Calu3 (cell line): ENCODE measurements at places on chromosomes 2 and 18. TPM values are rescaled to one million over a fixed set of nuclear protein-coding genes. Genes with fewer than 3 reads are reported as not detected.

PLCD4 gene
- total RNA-seq = 0.38 and 0.95 TPM in 2 replicates

CTLA4 gene
- not detected in 2 replicates for total RNA-seq

MROH2A gene
- total RNA-seq = 0.33 and 0.76 TPM in 2 replicates

GCC2 gene
- total RNA-seq = 54.9 and 60.4 TPM in 2 replicates

DNA sequence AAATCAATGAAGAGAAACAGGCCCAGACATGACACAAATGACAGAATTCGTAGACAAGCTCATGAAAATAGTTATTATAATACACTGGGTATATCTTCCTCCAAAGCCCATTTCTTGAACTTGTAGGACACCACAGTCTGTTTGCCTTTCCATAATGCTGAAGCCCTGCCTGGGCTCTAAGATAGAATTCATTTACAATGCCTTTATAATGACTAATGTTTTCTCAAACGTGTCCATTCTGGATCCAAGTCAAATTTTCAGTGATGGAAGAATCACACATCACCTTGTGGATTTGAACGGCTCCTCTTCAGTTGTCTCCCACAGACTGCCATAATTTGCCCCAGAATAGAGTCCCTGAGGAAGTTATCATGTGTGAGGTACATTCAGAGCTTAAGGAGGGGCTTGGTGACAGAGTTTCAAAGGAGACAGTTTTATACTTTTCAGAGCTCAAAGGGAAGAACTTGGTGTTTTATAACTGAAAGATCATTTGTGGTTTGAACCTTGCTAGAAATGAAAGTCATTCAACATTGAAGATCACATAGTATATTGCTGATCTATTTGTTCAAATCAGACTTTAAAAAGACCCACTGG is 38.2 kb downstream of the CASP8 start:
- peaks cover 11% of the 10 kb centered on the region for H3K4me1 ChIP-seq
- H3K36me3 ChIP-seq = no peaks in the 10 kb centered on the region
- no peak overlapping the region for H3K27ac ChIP-seq
- no peaks in the 10 kb centered on the region for H3K27me3 ChIP-seq
- no peak for DNase-seq
- no peak overlapping the region for H3K4me3 ChIP-seq

DNA sequence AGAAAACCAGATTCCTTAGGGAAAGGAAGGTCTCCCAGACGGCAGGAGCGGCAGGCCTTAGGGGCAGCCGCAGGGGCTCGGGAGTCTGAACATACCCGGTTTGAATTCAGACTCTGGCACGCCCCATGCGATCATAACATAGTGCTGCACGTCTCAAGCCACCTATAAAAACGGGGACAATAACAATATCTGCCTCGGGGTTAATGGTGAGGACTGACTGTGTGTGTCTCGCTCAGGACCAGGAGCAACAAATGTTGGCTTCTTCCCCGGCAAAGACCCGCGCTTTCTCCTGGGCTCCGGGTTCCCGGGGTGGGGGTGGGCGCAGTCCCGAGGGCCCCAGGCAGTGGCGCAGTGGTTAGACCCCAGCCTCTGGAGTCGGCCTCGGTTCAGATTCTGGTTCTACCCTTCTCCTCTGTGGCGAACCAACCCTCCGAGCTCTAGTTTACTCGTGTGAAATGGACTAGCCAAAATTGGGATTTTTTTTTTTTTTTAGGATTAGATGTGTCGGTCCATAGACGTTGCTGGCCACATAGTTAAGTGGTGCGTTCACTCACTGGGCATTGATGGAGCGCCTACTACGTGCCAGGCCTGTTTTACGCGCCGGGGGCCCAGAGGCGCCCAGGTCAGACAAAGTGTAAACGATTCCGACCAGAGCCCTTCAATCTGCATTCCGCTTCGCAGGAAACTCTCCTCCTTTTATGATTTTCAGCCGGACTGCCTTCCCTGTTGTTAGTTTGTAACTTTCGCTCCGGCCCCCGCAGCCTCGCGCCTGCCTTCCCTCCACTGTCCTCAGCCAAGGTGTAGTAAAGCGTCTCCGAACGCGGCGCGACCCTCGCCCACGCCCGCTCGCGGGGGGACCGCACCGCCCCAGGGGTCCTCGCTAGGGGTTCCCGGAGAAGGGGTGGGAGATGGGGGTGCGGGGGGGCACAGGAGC is 820 bp upstream of the SH3BP4 start:
- H3K4me1 ChIP-seq = peaks cover 35% of the 10 kb centered on the region
- H3K27me3 ChIP-seq = no peaks in the 10 kb centered on the region
- H3K36me3 ChIP-seq = peaks cover 33% of the 10 kb centered on the region
- H3K4me3 ChIP-seq = peak overlapping the region; percentile 90
- no peak overlapping the region for H3K27ac ChIP-seq
- no peak for DNase-seq

DNA sequence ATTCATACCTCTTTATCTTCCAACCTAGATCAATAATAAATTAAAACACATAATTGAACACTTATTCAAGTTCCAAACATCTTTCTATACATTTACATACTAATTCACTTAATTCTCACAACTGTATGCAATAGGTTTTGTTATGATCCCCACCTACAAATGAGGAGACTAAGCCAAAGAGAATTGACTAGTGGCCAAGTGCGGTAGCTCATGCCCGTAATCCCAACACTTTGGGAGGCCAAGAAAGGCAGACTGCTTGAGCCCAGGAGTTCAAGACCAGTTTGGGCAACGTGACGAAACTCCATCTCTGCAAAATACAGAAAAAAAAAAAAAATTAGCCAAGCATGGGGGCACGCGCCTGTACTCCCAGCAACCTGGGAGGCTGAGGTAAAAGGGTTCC is 36.8 kb downstream of the KCNG3 start:
- H3K27me3 ChIP-seq = no peaks in the 10 kb centered on the region
- no peaks in the 10 kb centered on the region for H3K4me1 ChIP-seq
- no peak for DNase-seq
- H3K4me3 ChIP-seq = no peak overlapping the region
- no peaks in the 10 kb centered on the region for H3K36me3 ChIP-seq
- H3K27ac ChIP-seq = no peak overlapping the region

DNA sequence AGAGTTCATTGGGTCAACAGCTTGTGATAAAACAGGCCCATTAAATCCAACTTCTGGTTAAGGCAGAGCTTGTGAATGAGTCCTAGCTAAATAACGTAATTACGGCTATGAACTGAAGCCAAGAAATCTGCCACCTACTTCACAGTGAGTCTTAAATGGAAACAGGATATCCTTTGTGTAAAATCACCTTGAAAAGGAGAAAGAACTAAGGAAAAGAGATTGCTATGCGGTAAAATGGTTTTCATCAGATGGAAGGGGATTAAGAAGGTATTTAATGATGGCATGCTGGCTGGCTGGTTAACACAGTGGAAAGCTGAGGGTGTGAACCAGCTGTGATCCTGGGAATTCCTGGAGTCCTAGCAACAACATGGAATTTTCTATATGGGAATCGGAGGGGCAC is 156.6 kb downstream of the DOK6 start:
- no peak for DNase-seq
- no peak overlapping the region for H3K27ac ChIP-seq
- H3K27me3 ChIP-seq = no peaks in the 10 kb centered on the region
- H3K4me3 ChIP-seq = no peak overlapping the region
- no peaks in the 10 kb centered on the region for H3K36me3 ChIP-seq
- H3K4me1 ChIP-seq = no peaks in the 10 kb centered on the region

- no peak for DNase-seq
- peaks cover 17% of the 10 kb centered on the region for H3K4me1 ChIP-seq
- H3K36me3 ChIP-seq = no peaks in the 10 kb centered on the region
- no peaks in the 10 kb centered on the region for H3K27me3 ChIP-seq
These were observed 61.1 kb downstream of the GATA6 start for GRCh38 chr18:22230471-22230945.

DNA sequence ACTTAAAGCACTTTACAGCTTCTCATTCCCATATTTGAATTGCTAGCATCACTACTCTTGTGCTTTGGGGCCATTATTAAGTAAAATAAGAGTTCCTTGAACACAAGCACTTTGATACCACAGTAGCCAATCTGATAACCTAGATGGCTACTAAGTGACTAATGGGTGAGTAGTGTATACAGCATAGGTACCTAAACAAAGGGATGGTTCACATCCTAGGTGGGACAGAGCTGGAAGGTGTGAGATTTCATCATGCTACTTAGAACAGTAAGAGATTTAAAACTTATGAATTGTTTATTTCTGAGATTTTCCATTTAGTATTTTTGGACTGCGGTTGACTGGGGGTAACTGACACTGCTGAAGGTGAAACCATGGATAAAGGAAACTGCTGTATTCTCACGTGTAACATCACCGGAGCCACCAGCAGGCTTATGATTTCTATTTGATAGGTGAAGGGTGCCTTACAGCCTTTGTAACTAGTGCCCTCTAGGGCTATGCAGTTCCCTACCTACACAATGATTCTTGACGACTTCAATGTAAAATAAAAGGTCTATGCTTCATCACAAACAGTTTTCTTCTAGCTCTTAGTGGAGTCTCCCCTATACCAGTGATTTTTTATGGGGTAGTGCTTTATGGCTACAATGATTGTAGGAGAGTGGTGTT is 22.1 kb upstream of the CRIM1 start:
- no peak overlapping the region for H3K27ac ChIP-seq
- peak; percentile 16 for DNase-seq
- H3K4me3 ChIP-seq = no peak overlapping the region
- H3K27me3 ChIP-seq = no peaks in the 10 kb centered on the region
- peaks cover 34% of the 10 kb centered on the region for H3K4me1 ChIP-seq

GRCh38 chr2:38572167-38572566 is 30.6 kb downstream of the HNRNPLL start:
- no peaks in the 10 kb centered on the region for H3K4me1 ChIP-seq
- H3K27ac ChIP-seq = no peak overlapping the region
- peaks cover 10% of the 10 kb centered on the region for H3K36me3 ChIP-seq
- no peak overlapping the region for H3K4me3 ChIP-seq

DNA sequence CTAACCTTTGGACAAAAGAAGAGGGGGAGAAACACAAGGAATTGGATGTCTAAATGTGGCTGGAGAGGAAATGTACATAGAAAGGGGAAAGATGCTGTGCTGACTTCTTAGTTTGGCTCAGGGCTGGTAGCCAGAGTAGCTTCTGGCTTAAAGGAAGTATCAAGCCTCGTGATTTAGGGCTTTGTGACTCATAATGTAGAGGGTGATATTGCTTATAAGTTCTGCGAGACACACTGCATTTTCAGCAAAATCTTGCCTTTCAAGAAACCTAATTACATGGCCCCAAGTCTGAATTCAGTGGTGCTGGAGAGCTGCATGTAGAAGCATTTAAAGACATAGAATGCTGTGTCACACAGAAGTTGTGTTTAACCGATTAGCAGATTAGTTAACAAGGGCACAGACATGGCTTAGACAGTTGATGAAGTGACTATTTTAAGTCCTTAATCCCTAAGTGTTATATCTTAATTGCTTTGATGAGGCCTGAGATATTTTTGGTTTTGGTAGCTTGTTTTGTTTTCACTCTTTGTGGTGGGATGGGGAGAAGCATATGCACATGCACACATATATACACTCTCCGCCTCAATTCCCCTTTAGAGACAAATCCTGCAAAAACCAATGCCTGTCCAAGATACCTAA is 66.4 kb downstream of the EPAS1 start:
- DNase-seq = no peak
- no peaks in the 10 kb centered on the region for H3K27me3 ChIP-seq
- no peak overlapping the region for H3K27ac ChIP-seq
- no peaks in the 10 kb centered on the region for H3K36me3 ChIP-seq

DNA sequence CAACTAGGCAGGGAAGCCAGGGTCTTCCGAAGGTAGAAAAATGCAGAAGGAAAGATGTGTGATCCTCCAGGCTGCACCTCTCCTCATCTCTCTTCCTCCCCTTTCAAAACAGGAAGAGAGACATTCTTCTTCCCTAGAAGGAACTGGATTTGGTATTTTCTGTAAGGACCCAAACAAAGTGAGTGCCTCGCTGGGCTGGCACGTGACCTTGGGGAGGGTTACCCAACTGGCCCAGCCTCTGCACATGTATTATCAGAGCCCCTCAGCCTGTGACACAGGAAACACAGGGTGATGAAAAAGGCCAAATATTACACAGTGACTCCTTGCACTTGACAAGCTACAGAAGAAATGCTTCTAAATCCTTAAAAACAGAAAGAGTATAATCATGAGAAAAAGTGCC is 2.3 kb downstream of the HJURP start:
- no peak for DNase-seq
- no peaks in the 10 kb centered on the region for H3K27me3 ChIP-seq
- peak overlapping the region; percentile 88 for H3K27ac ChIP-seq
- H3K4me1 ChIP-seq = peaks cover 29% of the 10 kb centered on the region

- H3K27me3 ChIP-seq = no peaks in the 10 kb centered on the region
- H3K4me3 ChIP-seq = no peak overlapping the region
- H3K36me3 ChIP-seq = no peaks in the 10 kb centered on the region
- DNase-seq = no peak
- H3K4me1 ChIP-seq = peaks cover 8% of the 10 kb centered on the region
- H3K27ac ChIP-seq = no peak overlapping the region
These were observed 70.6 kb downstream of the B3GNT2 start for GRCh38 chr2:62266433-62267038.

GRCh38 chr2:43224131-43224570 is 2.3 kb downstream of the ZFP36L2 start:
- H3K27me3 ChIP-seq = no peaks in the 10 kb centered on the region
- H3K4me1 ChIP-seq = peaks cover 42% of the 10 kb centered on the region
- peak overlapping the region; percentile 98 for H3K4me3 ChIP-seq
- DNase-seq = peak; percentile 82
- H3K36me3 ChIP-seq = peaks cover 93% of the 10 kb centered on the region
- peak overlapping the region; percentile 84 for H3K27ac ChIP-seq

GRCh38 chr18:26546170-26546874 is 2.0 kb downstream of the KCTD1 start:
- peak overlapping the region; percentile 80 for H3K4me3 ChIP-seq
- peaks cover 75% of the 10 kb centered on the region for H3K36me3 ChIP-seq
- no peak for DNase-seq
- peaks cover 45% of the 10 kb centered on the region for H3K4me1 ChIP-seq
- H3K27me3 ChIP-seq = no peaks in the 10 kb centered on the region

DNA sequence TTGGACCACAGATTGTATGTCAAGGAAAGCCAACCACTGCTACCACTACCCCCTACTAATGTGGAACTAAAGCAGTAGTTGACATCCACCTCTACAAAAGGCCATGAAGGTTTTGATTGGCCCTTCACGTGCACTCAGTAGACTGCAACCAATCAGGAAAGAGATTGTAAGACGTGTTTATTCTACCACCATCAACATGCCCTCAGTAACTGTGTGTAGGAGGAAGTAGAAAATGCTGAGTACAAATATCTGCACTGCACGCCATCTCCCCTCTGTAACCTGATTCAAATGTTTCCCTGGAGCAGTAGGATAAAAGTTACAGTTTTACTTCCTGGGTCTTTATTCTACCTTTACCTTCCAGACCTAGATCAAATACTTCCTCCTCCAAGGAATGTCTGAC is 2.9 kb upstream of the CASP10 start:
- H3K36me3 ChIP-seq = peaks cover 58% of the 10 kb centered on the region
- DNase-seq = peak; percentile 17
- H3K4me3 ChIP-seq = no peak overlapping the region

- no peaks in the 10 kb centered on the region for H3K4me1 ChIP-seq
- no peaks in the 10 kb centered on the region for H3K27me3 ChIP-seq
- H3K4me3 ChIP-seq = no peak overlapping the region
These were observed 348.1 kb downstream of the GALR1 start for GRCh38 chr18:77597726-77598125.

GRCh38 chr2:225140723-225141122 is 98.5 kb upstream of the DOCK10 start:
- H3K27me3 ChIP-seq = no peaks in the 10 kb centered on the region
- H3K27ac ChIP-seq = no peak overlapping the region
- H3K4me1 ChIP-seq = no peaks in the 10 kb centered on the region
- no peaks in the 10 kb centered on the region for H3K36me3 ChIP-seq
- DNase-seq = no peak
